GM12865 (cell line): ENCODE measurements at places on chromosomes 7 and 10.
A peak's percentile ranks its signal among the peaks of the same experiment; 100 is the strongest.

- DNase-seq, result no peak
These were observed 105.2 kb upstream of the SH2B2 start for GRCh38 chr7:102181517-102181916.

- peak; percentile 34 for DNase-seq
These were observed 16.0 kb downstream of the CCDC71L start for GRCh38 chr7:106644999-106645398.

DNA sequence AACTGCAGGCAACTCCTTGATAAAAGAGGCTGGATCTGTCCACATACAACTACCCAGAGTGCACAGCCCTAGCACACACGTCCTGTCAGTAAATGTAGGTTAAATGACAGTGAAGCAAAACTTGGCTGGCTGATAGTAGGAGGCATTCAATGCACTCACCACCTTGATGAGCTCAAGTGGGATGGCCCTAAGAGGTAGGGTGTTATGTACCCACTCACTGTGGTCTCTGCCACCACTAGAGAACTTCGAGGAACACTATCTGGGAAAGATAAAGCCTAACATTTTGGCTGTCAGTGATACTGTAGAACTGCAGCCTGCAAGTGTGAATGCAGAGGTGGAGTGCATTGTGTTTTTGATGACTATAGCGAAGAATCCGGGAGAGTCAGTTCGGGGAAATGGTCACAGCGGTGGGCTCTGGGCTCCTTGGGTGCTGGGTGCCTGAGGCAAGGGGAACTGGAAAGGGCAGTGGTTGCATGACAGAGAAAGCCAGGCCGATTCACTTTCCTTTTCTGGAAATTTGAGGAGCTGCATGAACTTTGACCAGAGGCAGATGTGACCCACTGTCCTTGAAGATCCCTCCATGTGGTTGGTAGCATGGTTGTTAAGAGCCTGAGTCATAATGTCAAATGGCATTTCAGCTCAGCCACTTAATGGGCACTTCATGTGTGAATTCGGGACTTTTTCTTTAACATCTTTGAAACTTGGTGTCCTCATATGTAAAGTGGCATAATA is 93.1 kb upstream of the ZPBP start:
- no peak for DNase-seq

GRCh38 chr10:79067241-79068202 is 1.2 kb upstream of the ZMIZ1 start:
- peak; percentile 87 for DNase-seq

GRCh38 chr7:154442939-154443338 is 390.7 kb downstream of the DPP6 start:
- no peak for DNase-seq

DNA sequence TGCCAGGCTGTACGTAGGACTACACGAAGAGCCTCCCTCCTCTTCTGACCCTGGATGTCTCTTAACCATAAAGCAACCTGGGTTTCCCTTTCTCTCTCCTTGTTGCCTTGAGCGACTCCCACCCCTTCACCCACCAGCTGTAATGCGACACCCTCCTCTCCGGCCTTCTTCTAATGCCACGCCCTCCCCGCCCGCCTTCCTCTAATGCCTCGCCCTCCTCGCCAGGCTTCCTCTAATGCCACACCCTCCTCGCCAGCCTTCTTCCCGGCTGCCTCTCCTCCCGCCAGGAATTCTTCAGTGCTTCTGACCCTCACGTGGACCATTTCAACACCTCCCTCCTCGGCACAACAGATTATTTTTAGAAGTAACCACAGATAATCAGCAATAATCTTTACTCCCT is 348.5 kb upstream of the SHH start:
- no peak for DNase-seq

DNA sequence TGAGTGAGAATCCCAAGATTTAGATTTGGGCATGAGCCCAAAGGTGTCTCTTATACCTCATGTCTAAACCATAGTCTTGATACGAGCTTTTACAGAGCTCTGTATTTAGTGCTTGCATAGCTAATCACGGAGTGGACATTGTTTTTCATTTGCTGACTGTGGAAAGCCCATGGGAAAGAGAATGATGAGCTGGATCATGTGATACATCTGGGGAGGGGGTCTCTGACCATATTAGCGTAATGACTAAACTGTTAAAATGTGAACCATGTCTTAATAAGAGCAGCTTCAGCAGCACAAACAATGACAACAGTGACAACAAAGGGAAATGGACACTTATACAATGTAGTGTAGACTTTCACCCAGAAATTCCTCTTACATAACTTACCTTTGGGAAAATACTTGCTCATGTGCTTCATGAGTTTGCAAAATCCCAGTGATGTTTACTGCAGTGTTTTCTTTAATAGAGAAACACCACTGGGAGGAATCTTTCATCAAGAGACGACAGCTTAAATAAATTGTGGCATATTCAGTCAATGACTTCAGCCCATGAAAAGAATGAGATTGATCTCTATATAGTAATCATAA is 44.0 kb upstream of the ITGB1 start:
- DNase-seq, result no peak

- no peak for DNase-seq
These were observed 6.7 kb downstream of the EIF4H start for GRCh38 chr7:74180866-74181265.

DNA sequence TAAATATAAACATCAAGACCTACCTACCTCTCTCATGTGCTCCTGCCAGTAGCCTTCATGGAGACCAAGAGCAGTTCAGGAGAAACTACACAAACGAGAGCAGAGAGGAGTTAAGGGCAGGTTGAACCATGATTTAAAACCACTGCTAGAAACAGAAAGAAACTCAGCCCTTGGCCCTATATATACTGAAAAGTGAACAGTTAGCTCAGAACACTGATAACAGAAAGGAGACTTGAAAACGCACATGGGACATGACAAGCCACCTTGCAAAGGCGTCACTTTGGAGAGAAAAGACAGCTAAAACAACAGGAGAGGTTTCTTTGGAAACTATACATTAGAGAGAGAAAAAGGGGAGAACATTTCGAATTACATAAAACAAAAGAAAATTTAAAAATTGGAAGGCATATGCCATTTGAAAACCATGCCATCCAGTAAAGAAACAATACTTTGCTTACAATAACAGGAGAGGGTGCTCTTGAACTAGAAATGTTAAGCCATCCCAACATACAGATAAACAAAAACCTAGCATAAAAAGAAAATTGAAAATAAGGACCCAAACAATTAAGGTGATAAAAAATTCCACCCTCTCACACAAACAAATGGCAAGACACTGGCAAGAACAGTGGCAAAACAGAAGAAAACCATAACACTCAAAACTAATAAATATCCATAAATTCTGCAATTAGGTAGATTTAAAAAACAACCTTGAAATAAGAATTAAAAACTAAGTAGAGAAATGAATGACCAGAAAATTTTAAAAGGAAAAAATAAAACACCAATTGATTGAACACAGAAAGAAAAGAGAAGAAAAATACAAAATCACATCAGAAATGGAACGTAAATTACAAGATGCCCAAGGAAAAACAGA is 232.7 kb downstream of the IMMP2L start:
- peak; percentile 21 for DNase-seq

DNA sequence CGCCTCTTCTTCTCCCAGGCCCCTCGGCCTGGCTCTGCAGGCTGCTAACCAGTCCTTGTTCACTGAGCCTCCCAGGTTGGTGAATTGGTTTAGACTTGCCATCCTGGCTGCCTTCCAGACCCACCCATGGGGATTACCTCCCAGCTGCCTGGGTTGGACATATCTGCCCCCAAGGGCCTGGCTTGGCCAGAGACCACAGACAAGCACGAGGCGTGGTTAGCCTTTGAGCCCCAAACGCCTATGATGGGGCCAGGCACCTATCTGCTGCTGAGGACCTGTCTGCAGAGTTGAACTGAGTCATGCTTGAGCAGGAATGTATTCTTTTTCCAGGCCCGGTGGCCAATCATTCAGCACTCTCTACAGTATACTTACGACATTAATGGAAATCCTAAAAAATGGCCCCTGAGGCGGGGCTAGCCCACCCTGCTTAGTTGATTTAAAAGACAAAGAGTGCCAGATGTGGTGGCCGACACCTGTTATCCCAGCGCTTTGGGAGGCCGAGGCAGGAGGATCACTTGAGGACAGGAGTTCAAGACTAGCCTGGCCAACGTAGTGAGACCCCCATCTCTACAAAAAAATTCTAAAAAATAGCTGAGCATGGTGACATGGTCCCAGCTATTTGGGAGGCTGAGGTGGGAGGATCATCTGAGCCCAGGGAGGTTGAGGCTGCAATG is 361.5 kb downstream of the FRMD4A start:
- DNase-seq, result no peak

GRCh38 chr7:91310830-91311460 is 46.7 kb downstream of the FZD1 start:
- no peak for DNase-seq

DNA sequence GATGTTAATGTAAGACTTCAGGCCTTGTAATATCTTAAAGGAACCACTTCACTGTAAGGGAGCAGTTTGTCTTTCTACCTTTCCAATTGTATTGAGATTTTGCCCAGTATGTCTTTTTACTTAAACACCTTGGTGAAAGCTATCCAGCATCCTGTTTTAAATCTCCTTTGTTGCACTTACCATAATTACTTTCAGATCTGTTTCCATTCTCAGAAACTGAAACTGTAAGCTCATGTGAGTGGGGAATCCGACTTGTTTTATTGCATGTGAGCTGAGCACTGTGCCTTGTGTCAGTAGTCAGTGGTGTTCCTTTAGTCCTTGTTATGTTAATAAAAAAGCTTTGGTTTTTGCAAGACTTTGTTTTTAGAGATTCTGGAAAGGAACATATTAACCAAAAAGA is 42.2 kb downstream of the BMPR1A start:
- peak; percentile 70 for DNase-seq

DNA sequence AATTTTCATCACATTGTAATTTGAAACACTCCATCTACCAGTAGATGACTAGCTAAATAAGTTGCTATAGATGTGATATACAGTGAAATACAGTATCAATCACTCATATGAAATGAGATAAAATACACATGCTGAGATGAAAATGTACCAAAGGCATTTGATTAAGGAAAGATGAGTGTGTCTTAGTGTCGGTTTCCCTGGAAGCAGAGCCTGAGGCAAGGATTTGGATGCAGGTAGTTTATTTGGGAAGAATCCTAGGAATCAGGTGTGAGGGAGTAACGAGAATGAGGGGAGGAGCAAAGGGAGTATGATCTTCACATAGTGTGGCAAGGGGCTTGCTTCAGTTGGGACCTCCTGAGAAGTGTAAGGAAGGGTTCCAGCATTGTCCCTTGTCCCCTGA is 188.2 kb upstream of the CTBP2 start:
- no peak for DNase-seq

DNA sequence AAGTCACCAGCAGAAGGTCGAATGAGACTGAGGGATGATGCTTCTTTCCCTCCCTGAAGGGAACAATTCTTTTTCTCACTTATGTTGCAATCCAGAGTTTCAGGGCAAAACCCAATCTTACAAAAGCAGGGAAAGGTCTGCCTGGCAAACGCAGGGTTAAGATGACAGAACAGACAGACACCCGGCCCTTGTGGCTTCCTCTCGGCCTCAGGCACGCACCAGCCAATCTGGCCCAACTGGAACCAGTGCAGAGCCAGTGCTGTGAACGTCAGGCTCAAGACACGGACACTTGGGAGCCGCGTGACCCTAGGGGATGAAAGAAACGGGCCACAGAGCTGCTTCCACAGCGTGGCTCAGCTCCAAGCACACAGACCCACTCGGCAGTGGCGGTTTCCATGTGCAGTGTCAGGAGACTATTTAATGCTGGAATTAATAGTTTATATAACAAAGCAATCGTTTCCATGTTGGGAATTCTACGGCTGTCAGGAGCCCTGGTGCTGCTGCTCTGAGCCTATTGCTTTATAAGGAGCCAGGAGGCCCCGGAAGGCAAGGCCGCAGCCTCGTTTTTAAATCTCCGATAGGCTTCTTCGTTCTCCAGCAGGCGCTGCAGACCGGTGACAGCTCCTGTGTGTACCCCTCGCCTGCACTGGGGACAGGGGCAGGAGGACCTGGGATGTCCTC is 198.4 kb downstream of the DIP2C start:
- no peak for DNase-seq

GRCh38 chr10:121113385-121113696 is 262.2 kb downstream of the WDR11 start:
- DNase-seq, result no peak

- no peak for DNase-seq
These were observed 64.8 kb downstream of the SGCE start for GRCh38 chr7:94591176-94591575.

GRCh38 chr10:44668336-44668735 is 242.8 kb upstream of the TMEM72 start:
- DNase-seq, result no peak

DNA sequence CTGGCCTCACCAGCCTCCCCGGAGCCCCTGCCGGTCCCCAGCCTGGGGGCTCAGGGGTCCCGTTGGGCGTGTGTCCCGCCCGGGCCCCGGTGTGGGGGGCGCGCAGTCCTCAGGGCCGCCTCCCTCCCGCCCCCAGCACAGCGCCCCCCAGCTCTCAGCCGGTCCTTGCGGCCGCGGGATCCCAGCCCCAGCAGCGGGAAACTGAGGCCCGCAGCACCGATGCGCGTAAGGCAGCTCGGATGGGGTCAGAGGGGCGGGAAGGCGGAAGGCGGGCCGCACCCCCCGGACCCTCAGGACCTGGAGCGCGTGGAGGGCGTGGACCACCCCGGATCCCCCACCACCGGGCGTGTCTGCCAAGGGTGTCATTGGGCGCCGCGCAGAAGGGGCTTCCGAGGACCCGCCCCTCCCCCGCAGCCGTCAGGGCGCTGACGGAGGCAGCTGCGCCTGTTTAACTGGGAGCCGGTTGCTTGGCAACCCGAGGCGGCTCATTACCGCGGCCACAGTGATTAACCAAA is 14.9 kb downstream of the UNCX start:
- DNase-seq, result no peak

GRCh38 chr10:43056568-43057011 is 20.3 kb upstream of the RET start:
- DNase-seq, result no peak

- DNase-seq, result peak; percentile 19
These were observed 1.3 kb downstream of the LCOR start for GRCh38 chr10:96833220-96834001.

- no peak for DNase-seq
These were observed 238.8 kb downstream of the BAMBI start for GRCh38 chr10:28915989-28916588.

DNA sequence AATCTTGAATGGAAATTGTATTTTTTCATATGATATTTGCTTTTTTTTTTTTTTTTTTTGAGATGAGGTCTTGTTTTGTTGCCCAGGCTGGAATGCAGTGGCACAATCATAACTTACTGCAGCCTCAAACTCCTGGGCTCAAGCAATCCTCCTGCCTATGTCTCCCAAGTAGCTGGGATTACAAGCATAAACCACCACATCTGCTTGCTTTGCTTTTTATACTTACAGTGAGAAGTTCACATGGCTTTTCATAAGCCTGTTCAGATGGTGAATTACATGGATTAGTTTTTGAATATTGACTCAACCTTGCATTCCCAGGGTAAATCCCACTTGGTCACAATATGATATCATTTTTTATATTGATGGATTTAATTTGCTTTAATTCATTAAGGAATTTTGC is 22.0 kb downstream of the LRRD1 start:
- no peak for DNase-seq

- DNase-seq, result no peak
These were observed 25.7 kb upstream of the NDST2 start for GRCh38 chr10:73837072-73837471.

- no peak for DNase-seq
These were observed 70.3 kb downstream of the C10orf143 start for GRCh38 chr10:130040351-130040750.
